ENCODE measurements at places on chromosomes 3 and 15.

- no peak for DNase-seq
Observed at GRCh38 chr3:16066975-16067374, 107.5 kb upstream of the GALNT15 start.

DNA sequence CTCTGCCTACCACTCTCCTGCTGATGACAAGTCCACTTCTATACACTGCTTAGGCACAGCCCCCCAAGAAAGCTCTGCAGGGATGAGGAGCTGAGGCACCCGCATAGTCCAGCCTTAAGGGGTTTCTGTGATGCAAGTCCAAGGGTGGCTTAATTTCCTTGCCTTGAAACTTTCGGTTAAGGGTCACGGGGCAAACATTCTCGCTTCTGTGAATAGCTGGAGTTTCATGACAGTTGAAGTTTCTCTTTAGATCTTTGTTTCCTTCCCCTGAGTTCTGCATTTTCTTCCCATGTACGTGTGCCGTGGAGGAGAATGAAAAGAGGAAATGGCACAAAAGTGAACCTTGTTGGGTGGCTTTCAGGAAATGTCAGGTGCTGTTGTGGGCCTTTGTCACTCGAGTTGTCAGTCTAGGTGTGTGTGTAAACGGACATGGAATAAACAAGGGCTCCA, 7.0 kb downstream of the GPR160 start:
- DNase-seq, result no peak

DNA sequence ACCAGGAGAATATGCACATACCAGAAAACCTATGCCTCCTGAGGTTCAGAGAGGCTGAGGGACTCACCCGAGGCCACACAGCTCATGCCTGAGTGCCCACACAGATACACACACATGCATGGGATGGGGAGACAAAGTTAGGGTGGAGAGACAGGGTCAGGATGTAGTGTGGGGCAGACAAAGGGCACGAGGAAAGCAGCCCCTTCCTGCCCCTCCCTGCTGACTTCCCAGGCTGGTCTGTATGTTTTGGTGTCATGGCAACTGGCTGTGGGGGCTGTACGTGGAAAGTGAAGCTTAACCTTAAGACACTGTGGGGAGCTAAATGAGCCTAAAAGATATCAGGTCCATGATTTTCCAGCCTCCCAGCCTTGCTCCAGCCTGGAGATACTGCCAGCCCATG, 57.8 kb downstream of the EPHB3 start:
- no peak for DNase-seq

DNA sequence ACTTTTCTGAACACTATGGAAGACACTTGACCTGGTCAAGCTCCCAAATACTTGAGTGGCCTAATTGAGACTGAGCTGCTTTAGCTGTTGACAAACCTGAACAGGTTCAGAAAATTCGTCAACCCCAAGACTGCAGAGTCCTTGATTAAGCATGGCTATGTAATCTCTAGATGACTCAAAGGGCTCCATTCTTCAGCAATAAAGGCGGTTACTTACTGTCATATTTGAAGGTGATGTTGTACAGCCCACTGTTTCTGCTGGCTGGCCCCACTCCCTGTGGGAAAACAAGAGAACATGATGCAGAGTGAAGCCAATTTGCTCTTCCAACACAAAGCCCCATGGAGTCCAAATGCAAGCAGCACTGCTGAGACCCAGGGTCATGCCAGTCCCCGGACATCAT, 45.1 kb downstream of the IL17RD start:
- no peak for DNase-seq

DNA sequence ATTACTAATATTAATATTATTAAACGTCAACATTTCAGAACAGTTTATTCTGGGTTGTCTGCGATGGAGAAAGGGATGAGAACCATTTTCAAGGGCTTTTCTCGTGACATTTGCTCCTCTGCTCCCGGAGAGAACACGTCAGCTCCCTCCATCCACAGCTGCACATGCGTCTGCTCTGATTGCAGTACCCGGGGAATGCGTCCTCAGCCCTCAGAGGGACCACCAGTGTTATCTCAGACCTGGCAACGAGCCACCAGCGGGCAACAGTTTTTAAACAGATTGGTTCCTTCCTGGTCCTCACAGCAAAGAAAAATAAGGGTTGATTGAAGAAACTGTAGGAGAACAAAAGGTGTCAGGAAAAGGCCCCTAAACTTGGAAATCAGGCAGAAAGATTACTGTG, 202.2 kb upstream of the ADAMTS9 start:
- peak; percentile 44 for DNase-seq

DNA sequence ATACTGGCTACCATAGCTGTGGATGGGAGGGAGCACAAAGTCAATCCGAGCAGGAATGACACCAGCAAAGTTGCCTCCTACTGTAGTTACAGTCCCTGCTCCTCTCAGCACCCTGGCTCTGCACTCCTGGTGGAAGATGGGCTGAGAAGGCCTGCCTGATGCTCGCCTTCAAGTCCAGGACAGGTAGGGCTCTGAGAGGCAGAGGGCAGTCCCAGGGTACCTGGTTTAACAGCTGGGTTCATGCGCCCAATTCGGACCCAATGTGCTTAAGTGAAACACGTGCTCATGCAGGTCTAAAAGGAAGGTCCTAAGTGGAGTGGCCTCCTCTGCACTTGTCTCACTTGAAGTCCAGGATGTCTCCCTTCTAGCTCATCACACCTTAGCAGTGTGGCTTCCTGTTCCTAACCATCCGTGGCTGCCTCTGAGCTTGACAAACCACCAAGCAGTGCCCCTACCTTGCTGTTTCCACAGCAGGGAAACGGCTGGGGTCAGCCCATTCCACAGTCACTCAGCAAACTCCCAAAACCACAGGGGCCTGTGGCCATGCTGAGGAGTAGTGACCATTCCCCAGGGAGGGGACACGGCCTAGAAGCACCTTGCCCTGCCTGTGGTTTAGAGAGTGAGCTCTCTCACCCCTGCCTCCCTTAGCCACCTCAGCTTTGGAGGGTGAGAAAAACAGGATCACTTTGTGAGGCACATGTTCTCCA, 3.9 kb upstream of the MUSTN1 start:
- DNase-seq, result no peak

DNA sequence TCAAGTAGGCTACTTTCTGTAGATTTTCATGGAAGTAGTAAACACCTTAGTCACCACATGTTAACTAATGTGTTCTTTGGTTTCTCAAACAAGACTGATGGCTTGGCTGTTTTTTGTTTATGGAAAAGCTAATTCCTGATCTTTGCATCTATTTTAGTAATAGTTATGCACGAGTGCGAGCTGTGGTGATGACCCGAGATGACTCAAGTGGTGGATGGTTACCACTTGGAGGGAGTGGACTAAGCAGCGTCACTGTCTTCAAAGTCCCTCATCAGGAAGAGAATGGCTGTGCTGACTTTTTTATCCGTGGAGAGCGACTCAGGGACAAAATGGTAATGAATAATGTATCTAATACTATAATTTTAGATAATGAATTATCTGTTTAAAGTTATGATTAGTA, 46.6 kb downstream of the SPRED1 start:
- no peak for DNase-seq

DNA sequence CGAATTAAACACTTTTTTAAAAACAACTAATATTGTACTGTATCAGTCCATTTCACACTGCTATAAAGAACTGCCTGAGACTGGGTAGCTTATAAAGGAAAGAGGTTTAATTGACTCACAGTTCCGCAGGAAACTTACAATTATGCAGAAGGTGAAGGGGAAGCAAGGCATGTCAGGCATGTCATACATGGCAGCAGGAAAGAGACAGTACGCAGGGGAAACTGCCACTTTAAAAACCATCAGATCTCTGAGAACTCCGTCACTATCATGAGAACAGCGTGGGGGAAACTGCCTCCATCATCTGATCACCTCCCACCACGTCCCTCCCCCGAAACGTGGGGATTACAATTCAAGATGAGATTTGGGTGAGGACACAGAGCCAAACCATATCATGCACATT, 162.8 kb upstream of the TPM1 start:
- peak; percentile 33 for DNase-seq

DNA sequence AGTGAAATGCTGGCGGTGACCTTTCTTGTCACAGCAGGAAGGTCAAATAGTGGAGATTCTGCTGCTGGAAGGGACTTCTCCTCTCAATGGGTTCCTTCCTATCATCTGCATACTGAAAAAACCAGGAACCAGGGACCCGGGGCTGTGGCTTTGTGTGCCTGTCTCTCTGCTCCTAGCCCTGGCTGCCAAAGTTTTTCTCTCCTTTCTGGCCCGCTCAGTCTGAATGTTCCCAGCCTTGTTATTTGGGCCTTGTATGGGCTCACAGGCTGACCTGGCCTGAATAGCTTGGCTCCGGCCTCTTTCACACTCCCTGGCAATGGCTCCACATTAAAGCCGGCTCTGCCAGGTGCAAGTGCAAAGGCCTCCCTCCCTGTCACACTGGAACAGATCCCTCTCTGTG, 94.7 kb downstream of the LRIG1 start:
- DNase-seq, result peak; percentile 26

- no peak for DNase-seq
Observed at GRCh38 chr3:114344492-114344891, 50.7 kb downstream of the TIGIT start.

- DNase-seq, result no peak
Observed at GRCh38 chr3:183536238-183536880, 19.1 kb downstream of the KLHL6 start.

DNA sequence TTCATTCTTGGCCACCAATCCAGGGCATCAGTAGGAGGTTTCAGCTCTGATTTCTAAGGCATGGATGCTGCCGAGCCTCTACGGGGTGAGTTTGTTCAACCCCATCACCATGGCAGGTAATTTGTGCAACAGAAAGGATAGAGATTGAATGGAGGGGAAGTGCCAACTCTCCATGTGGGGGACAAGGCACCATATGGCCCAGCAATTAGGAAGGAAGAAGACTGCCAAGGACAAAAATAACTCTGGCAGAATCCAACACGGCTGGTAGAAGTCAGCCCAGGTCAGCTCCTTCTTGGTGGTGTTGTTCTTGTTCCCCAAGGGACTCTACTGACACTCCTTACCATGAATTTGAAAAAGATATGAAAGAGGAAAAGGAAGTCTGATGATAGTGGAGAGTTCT, 503.9 kb downstream of the MAGI1 start:
- DNase-seq, result peak; percentile 81

GRCh38 chr3:193499801-193500485, 54.8 kb downstream of the ATP13A4 start:
- DNase-seq, result no peak

GRCh38 chr3:78785004-78785403, 982.8 kb downstream of the ROBO1 start:
- no peak for DNase-seq

DNA sequence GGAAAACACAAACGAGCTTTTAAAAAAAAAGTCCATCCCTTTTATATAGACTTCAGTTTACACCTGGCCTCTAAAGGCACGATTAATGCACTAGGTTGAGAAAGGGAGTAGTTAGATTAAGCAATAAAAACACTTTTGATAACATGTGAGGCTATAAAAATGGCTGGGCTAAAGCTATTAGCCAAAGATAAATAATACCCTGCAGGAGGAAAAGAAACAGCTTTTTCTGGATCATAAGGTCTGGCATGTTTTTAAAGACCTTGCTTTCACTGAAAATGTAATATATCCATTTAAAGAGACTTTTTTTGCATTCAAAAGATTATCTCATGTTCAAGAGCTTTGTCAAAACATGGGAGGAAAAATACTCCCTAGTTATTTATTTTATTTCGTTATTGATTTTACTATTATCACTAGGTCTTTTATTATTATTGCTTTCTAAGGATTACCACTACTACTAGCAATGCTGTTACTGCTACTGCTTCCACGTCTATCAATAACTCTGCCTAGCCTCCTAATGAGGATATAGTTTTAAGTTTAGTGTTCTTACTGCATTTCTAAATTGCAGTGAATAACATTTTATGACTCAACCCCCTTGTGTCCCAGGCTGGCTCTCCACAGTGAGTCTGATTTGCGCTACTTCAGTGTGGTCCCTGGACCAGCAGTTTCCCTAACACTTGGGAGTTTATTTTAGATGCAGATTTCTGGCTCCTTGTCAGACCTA, 93.4 kb downstream of the THRB start:
- DNase-seq, result no peak

GRCh38 chr3:150462108-150462507, 54.0 kb downstream of the TSC22D2 start:
- DNase-seq, result no peak

GRCh38 chr3:167507954-167508353, 34.1 kb upstream of the SERPINI2 start:
- DNase-seq, result no peak

DNA sequence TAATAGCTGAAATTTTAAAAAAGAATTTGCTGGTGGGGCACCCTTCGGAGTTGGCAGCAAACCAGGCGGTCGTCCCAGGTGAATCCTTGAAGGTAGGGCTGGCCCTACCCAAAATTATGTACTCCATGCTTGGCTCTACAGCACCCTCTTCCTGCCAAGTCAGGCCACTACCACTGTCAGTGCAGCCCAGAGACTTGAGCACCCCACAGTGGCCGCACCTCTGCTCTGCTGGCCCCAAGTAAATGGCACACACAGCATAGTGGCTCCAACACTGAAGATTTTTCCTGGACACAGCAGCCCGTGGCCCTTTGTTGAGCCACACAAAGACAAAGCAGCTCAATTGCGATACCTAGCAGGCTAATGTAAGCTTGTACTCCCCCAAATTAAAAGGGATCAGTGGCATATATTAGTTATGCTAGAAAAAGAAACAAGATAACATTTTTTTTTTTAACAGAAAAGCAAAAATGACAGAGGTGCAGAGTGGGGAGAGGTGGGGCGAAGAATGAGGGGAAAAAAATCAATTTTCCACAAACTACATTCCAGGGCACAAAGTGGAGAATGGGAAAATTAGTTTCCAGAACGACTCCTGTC, 250.5 kb downstream of the UACA start:
- no peak for DNase-seq

- DNase-seq, result no peak
Observed at GRCh38 chr15:31285772-31286261, 40.8 kb upstream of the KLF13 start.

- no peak for DNase-seq
Observed at GRCh38 chr3:10299175-10299574, 6.4 kb upstream of the GHRL start.

- DNase-seq, result no peak
Observed at GRCh38 chr3:180911876-180912303, 580 bp upstream of the FXR1 start.

DNA sequence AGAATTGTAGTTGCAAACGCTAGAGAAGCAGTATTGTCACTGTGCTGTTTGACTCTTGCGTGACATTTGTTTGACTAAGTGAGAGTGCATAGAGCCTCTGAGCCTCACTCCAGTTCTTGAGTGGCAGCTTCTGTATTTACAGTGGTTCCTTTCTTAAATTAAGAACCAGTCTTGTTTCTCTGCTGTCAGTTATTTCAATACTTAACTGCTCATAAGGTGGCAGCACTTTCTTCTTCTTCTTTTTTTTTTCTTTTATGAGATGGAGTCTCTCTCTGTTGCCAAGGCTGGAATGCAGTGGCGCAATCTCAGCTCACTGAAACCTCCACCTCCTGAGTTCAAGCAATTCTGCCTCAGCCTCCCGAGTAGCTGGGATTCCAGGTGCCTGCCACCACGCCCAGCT, 372.1 kb downstream of the LPP start:
- no peak for DNase-seq

DNA sequence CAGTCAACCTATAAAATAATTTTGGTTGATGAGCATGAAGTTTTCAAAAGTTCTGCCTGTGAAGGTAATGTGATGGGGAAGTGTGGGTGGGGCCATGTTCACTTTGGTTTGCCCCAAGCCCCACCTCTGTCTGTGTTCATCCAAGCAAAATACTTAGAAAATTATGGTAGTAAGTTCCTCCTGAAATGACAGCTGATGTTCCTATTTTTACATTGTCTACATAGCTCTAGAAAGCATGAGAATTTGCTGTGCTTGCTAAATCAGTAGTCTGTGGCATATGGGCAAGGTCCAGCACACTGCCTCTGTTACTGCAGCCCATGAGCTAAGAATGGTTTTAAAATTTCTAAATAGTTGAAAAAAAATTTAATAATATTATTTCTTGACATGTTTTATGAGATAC, 21.9 kb upstream of the CP start:
- DNase-seq, result no peak

Data from brain (organoid and tissue), 16 donors.